ENCODE measurements at places on chromosomes 2 and 18.

DNA sequence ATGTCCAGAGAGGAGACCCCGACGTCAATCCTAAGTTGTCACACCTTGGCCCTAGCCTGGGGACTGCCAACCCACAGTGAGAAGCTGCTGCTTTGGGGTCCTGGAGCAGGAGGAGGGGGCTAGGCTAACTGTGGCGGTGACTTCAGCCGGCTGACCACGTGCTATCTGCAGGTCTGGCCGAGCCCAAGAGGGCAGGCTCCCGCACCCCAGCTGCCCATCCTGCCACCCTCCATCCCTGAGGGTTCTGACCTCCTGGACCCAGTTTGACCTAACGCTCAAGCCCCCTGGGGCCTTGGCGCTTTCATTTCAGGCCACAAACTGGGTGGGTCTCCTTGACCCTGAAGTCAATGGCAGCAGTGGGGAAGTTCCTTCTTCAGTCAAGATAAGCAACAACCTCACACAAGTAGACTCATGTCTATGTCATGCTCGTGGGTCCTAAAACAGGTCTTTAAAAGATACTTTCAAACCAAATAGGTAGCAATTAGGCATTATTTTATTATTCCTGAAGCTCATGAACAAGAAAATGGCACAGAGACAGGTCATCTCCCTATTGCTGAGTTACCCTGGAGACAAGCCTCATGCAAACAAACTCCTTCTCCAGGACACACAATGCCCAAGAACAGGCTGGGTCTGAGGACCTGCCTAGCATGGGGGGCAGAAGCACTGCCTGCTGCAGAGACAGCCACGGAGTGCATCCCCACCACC is 2.3 kb downstream of the HES6 start:
- DNase-seq = no peak

- DNase-seq = no peak
These were observed 54.0 kb upstream of the STRN start for GRCh38 chr2:37020212-37020886.

DNA sequence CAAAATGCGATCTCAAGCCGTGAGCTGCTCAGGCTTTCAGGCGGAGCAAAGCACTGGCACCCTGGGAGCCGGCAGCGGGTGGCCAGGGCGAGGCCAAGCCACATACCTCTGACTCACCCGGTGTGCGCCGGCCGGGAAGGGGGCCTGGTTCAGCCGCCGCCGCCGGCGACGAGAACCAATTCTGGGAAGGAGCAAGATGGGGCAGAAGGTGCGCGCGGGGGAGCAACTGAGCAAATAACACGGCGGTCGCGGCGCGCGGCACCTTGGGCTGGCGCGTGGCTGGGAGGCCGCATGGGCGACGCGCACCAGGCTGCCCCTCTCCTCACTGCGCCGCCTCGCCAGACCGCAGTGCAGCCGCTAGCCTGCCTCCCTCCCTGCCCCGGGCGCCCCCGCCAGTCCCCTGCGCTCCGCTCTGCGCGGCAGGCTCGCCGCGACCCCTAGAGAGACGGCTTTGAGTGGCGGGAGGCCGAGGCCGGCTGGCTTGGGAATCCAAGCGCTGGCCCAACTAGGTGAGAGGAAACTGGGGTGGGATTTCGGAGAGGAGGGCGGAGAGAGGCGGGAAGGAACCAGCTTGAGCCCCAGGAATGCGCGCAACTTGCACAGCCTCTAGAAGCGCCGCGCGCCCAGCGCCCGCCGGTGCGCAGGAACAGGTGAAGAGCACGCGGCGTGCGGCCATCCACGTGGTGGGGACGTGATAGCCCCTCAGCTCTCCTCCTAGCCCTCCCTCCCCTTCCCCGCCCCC is 3.2 kb downstream of the NRP2 start:
- no peak for DNase-seq

GRCh38 chr2:76895469-76895868 is 626.7 kb downstream of the LRRTM4 start:
- no peak for DNase-seq

- no peak for DNase-seq
These were observed 66.6 kb downstream of the CELF4 start for GRCh38 chr18:37499044-37499443.

DNA sequence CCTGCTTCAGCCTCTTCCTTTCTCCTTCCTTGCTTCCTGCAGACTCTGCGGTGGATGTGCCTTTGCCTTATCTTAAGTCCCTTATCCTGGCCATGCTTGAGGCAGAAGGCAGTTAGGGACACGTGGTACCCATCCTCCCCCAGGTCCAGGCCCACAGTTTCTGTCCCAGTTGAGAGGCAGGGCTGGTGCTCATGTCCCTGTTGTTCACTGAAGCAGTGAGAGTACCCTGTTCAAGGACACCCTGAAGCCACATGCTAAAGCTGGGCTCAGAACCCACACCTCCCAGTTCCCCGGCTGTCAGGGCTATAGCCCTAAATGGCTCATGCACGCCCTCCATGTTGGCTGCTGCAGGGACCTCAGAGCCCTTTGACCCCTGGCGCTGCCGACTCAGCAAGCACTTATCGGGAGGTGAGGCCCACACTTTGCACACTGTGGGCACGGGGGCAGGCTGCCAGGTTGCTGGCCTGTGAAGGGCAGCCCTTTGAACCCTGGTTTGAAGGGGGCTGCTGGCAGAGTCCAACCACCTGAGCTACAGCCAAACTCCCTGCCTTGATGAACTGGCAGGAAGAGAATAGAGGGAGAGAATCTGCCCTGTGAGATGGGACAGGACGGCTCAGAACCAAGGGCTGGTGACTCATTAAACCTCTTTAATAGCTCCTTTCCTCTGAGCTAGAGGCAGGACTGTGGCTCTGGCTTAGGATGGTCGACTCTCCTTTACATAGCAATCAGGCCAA is 6.3 kb downstream of the KHK start:
- no peak for DNase-seq

DNA sequence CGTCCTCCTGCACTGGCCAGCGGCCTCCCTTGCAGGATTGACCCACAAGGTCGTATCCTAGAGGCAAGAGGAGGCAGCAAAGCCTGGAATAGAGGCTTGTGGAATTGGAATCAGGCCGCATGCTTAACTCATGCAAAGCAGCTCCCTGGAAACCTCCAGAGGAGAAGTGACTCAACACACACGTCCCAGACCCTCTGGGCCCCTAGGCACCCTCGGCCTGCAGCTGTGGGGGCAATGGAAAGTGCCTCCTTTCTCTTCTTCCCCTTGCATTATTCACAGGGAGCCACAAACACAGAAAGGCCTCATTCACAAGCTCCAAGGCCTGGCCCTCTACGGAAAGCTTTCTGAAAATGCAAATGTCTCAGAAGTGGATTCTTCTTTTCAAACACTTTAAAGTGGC is 19.6 kb downstream of the SPATA3 start:
- DNase-seq = no peak

GRCh38 chr2:209401788-209402187 is 22.1 kb upstream of the MAP2 start:
- no peak for DNase-seq

DNA sequence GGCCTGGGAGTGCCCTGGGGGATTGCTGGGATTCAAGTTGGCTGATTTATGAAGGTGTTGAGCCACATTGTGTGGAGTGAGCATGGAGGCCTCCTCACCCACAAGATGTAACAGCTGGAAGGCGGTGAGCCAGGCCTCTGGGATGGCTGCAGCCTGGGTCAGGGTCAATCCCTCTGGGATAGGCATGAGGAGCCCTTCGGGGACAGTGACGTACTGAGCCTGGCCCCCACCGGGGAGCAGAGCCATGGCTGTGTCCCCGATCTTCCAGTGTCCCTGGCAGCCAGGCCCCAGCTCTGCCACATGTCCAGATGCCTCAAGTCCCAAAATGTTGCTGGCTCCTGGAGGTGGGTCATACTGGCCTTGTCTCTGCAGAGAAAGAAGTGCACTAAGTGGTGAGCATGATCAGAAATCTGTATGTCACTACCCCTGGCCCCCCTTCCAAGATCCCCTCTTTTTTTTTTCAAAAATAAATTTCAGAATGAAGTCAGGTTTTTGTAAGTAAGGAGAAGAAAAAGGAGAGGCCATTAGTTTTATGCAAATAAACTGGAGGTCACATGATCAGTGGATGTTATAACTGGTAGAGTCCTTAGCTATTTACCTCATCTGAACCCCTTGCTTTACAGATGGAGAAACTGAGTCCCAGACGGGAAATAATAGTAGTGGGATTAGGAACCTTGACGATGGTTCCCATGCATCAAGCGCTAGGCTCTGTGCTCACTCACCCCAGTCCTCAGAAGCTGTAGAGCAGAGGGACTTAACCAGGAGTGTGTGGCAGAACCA is 1.7 kb downstream of the TP53I3 start:
- no peak for DNase-seq

DNA sequence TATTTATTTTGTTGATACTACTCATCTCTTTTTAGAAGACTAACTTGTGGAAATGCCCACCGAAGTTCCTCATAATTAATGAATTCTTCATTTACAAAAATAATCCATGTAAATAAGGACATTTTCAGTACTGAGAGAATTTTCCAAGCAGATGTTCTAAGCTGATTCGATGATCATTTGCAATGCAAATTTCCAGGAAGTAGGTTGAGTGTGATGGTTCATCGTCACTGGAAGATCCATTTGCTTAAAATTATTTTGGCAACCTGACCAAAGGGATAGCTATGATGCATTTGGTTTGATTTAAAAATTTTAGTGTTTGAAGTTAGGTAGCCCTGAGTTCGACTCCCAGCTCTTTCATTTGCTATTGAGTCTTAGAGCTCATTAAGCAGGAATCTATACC is 257.3 kb upstream of the RASGRP3 start:
- no peak for DNase-seq

GRCh38 chr2:44510246-44510645 is 148.5 kb downstream of the CAMKMT start:
- DNase-seq = no peak

GRCh38 chr2:46800625-46801349 is 114.8 kb downstream of the MCFD2 start:
- no peak for DNase-seq

- DNase-seq = peak; percentile 7
These were observed 65.4 kb downstream of the DIS3L2 start for GRCh38 chr2:232026910-232027309.

DNA sequence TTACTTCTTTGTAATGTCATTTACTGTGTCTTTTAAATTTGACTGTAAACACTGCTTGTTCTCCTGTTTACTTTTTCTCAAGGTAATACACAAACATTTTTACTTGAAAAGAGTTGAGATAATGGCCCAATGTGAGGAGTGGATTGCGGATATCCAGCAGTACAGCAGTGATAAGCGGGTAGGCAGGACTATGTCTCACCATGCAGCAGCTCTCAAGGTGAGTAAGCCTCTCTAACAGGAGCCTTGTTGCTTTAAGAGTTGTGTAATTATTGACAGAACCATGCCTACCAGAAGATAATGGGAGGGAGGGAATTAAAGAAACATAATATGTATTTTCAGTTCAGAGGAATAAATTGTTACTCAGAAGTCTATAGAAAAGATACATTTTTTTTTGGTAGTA is 16.5 kb upstream of the TTC27 start:
- no peak for DNase-seq

- DNase-seq = no peak
These were observed 39.4 kb downstream of the EDAR start for GRCh38 chr2:108949316-108950239.

DNA sequence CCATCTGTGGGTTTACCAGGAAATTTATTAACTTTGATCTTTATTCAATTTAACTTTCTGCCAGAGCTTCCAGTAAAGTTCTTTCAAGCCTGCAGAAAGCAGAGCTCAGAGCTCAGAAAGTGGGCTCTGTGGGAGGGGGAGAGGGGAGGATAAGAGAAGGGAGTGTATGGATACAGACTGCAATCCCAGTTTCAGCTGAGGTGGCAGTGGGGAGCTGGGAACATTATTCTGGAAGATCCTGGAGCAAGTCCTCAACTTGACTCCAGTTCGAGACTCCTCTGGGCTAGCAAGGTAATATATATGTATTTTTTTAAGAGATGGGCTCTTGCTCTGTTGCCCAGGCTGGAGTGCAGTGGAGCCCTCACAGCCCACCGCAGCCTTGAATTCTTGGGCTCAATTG is 108.9 kb upstream of the NABP1 start:
- DNase-seq = no peak

- DNase-seq = no peak
These were observed 23.7 kb upstream of the DNAH6 start for GRCh38 chr2:84492571-84492970.

GRCh38 chr2:3857576-3857975 is 154.2 kb downstream of the DCDC2C start:
- DNase-seq = no peak

GRCh38 chr2:58794916-58795315 is 553.8 kb upstream of the FANCL start:
- DNase-seq = no peak

- DNase-seq = no peak
These were observed 53.1 kb downstream of the OLA1 start for GRCh38 chr2:174195253-174195652.

- no peak for DNase-seq
These were observed 20.3 kb upstream of the CHST10 start for GRCh38 chr2:100437751-100438150.

DNA sequence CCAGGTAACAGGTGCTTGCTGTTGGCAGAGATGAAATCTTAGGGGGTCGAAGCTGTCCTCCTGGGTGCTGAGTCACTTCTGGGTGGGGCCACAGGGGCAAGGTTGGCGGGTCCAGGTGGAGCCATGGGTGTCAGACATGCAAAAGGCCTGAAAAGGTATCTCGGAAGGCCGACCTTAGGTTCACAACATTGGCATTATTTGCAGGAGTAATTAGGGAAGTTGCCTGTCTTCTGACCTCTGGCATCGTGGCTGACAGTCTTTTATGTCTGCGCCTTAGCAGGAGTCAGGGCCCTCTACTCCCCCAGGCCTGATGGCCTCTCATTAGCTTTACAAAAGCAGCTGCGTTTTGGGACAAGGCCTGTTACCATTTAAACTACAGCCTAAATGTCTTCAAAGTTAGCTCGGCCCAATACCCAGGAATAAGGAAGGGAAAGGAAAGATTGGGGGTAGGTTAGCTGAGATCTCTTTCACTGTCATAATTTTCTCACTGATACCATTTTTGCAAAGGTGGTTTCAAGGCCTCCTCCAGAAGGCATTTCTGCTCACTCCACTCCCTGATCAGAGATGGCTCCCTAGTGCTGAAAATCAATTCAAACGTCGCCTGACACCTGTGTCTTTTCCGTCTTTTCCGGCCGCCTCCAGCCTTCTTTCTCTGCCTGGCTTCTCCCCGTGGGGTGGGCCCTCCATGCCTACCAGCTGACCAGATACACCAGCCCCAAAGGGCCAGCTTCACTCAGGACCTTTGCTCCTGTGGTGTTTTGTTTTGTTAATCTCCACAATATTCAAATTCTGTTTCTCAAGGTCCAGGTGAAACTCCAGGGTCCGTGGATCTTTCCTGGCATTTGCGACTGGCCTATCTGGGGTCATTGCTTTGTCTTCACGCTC is 90.8 kb downstream of the RHOB start:
- DNase-seq = no peak

DNA sequence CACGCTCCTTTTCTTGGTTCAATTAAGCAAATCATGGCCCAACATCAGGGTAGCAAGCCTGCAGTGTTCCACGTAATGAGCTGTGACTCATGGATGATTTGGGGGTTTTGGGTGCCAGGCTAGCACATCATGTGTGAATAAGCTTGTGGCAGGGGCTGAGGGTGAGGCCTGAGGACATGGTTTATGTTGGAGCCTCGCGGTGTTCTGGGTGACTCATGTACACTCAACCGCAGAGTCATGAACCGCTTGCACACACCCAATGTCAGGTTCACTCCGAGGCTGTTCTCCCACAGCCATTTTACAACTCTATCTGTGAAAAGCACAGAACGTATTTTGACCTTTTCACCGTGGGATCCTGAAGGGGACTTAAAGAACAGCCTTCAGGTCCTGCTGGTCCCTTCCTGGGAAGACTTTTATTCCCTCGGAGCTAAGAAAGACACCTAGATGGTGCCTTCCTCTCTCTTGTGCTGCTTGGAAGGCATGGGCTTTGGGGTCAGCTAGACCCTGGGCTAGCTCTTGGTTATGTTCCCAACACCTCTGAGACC is 139.9 kb upstream of the ZEB2 start:
- no peak for DNase-seq

GRCh38 chr2:231621051-231621879 is 28.6 kb downstream of the TEX44 start:
- DNase-seq = no peak

All from GM12892 (cell line).